Type B pancreatic cell (in vitro differentiated cells): ENCODE measurements at places on chromosomes 4 and X.

DNA sequence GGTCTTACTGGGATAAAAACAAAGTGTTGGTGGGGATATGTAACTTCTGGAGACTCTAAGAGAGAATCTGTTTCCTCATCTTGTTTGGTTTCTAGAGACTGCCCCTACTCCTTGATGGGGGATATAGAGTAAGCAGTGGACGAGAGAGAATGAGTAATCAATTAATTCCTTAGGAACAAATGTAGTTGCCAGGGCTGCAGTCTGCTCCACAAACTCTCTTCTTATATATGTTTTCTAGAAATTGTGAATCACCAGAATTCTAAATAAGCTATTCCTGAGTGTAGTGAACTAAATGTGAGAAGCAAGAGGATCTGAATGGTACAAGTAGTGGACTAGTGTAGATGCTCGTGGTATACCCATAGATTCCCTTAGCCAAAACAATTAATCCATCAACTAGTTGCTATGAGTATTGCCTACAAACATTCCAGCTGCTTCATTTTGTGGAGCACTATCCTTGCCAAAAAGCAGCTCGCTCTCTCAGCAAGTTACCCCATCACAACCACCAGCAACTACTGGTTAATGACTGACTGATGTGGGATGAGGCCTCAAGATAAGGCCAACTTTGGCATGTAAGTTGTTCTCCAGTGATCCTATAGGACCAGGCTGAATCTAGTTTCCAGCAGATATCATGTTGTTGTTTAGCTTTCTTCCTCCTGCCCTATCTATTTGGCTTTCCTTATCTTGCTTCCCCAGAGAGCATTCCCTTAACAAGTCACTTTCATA is 273.0 kb downstream of the SLC7A11 start:
- DNase-seq: no peak

GRCh38 chr4:168811786-168812651 is 198.0 kb downstream of the CBR4 start:
- DNase-seq: no peak

- DNase-seq: no peak
Measured at GRCh38 chr4:37389967-37390580, 145.5 kb downstream of the NWD2 start.

DNA sequence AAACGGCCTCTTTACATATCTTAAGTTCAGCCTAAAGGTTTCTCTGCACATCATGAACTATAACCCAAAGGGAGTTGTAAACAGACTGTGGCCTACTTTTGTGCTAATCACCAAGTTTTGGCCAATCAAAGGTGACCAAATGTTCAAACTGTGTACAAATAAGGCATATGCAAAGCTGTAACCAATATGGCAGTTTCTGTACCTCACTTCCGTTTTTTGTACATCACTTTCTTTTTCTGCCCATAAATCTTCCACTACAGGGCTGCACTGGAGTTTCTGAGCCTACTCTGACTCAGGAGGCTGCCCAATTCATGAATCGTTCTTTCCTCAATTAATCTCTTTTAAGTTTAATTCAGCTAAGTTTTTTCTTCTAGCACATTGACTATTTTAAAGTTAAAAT is 318.7 kb downstream of the SLC7A11 start:
- DNase-seq: no peak

DNA sequence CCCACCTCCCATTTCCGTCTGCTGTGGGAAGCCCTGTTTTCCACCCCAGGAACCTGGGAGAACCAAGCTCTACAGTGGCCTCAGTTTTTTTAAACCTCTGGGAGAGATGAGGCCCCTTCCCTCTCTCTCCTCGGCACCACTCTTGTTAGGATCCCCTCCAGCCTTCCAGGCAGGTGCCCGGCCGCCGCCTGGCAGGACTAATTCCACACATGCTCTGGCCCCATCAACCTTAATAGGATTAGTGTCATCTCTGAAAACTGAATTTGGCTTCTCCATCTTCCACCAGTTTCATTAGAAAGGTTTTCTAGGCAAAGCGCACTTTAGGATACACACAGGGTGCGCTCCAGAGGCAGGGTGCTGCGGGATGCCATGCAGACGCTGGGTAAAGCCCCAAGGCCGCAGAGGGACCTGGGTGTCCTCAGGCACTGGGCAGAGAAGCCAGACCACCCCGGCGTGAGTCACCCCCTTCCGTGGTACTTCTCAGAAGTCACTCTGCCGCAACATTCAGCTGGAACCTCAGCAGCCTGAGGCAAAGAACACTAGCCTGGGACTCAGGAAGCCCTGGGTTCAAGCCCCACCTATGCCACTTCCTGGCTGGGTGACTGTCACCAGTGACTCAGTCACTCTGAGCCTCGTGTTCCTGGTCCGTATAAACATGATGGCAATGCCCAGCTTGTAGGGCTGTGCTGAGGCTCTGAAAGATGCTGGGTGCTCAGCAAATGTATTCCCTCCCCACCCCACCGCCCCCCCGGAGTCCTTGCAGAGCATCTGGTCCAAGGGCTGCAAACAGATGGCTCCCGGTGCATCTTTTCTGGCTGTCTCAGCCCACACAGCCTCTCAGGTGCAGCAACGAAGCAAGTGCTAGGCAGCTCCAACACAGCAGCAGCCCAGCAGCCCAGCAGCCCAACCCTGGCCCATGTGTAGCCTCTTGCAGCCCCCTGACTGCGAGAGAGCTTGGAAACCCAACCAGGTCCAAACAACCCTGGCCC is 29.1 kb downstream of the PPP2R2C start:
- DNase-seq: no peak

- DNase-seq: no peak
Measured at GRCh38 chrX:65668377-65669310, 1.2 kb downstream of the MSN start.
